ENCODE measurements at places on chromosomes 2 and 18.
A peak's percentile ranks its signal among the peaks of the same experiment; 100 is the strongest.

GRCh38 chr2:98839292-98839691 lies 96.7 kb downstream of the CRACDL start:
- no peak overlapping the region for H3K27ac ChIP-seq
- peaks cover 7% of the 10 kb centered on the region for H3K27me3 ChIP-seq
- H3K36me3 ChIP-seq = peaks cover 2% of the 10 kb centered on the region
- peaks cover 18% of the 10 kb centered on the region for H3K4me1 ChIP-seq

DNA sequence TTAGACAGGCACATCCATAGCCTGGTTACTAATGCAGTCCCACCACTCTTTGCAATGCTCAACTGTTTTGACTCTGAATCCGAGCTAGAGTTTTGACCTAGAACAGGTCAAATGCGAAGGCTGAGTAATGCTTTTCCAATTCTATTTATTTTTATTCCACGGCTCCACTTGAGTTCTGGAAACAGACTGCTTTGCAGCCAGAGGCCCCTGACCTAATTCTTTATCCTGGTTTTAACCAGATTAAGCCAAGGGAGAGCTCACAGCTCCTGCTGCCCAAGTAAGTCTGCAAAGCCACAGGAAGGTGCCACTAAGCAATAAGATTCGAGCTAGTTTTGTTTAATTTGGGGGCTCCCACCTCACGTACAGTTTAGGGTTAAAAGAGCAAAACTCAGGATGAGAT lies 51.4 kb downstream of the MREG start:
- H3K36me3 ChIP-seq = peaks cover 7% of the 10 kb centered on the region
- no peak overlapping the region for H3K27ac ChIP-seq
- DNase-seq = no peak
- peaks cover 14% of the 10 kb centered on the region for H3K4me1 ChIP-seq
- H3K4me3 ChIP-seq = no peak overlapping the region
- H3K27me3 ChIP-seq = no peaks in the 10 kb centered on the region

DNA sequence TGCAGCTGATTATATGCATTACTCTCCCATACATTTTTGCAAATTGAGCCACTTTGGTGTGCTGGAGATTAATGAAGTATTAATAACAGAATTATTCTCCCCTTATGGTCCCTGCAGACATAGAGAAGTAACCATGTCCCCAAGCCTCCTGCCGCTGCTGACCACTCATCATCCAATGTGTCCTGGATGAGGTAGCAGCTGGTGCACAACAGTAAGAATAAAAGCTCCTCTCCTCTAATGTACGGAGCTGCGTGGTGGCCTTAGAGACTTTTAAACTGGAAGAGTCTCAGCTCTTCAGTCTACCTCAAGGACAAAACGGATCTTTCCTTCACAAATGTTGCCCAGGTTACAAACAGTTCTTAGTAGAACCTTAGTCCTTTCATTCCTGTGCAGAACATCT lies 37.7 kb downstream of the TPO start:
- H3K27ac ChIP-seq = no peak overlapping the region
- no peak for DNase-seq
- no peaks in the 10 kb centered on the region for H3K36me3 ChIP-seq
- no peak overlapping the region for H3K4me3 ChIP-seq

DNA sequence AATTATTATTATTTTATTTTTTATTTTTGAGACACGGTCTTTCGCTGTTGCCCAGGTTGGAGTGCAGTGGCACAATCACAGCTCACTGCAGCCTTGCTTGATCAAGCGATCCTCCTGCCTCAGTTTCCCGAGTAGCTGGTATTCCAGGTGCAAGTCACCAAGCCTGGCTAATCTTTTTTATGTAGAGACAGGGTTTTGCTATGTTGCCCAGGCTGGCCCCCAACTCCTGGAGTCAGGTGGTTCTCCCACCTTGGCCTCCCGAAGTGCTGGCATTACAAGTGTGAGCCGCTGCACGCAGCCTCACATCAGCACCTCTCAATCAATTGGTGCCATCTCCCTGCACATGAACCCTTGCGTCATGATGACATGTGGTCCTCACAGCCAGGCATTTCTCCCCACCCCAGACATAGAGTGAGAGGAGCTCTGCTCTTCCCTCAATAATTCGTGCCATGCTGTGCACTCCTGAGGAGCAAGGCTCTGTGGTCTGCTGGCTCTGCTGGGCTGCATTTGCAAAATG lies 5.9 kb downstream of the INPP5D start:
- DNase-seq = no peak
- no peak overlapping the region for H3K4me3 ChIP-seq
- H3K36me3 ChIP-seq = peaks cover 4% of the 10 kb centered on the region
- no peaks in the 10 kb centered on the region for H3K27me3 ChIP-seq
- H3K27ac ChIP-seq = peak overlapping the region; percentile 77

DNA sequence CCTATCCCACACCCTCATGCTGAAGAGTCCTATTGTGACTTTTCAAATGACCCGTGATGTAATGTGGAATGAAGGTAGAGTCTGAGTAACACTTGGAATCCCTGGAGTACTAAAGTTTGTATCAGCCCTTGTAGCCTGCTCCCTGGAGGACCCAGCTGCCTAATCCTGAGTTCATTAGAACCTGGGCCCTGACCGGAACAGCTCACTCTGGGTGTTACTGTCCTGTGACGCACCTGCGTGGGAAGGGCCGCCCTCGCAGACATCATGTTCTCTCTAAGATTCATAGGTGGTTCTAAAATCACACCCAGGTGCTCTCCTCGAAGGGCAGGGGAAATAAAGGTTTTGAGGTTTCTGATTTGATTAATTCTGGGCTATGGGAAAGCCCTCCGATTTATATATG lies 62.3 kb downstream of the NCK2 start:
- peaks cover 70% of the 10 kb centered on the region for H3K4me1 ChIP-seq
- peaks cover 3% of the 10 kb centered on the region for H3K36me3 ChIP-seq
- DNase-seq = no peak
- peak overlapping the region; percentile 92 for H3K27ac ChIP-seq
- no peaks in the 10 kb centered on the region for H3K27me3 ChIP-seq

GRCh38 chr2:3469486-3469885 lies 49.8 kb downstream of the ADI1 start:
- no peak overlapping the region for H3K27ac ChIP-seq
- H3K4me3 ChIP-seq = no peak overlapping the region
- DNase-seq = no peak
- H3K27me3 ChIP-seq = no peaks in the 10 kb centered on the region
- H3K4me1 ChIP-seq = peaks cover 8% of the 10 kb centered on the region
- H3K36me3 ChIP-seq = peaks cover 6% of the 10 kb centered on the region

DNA sequence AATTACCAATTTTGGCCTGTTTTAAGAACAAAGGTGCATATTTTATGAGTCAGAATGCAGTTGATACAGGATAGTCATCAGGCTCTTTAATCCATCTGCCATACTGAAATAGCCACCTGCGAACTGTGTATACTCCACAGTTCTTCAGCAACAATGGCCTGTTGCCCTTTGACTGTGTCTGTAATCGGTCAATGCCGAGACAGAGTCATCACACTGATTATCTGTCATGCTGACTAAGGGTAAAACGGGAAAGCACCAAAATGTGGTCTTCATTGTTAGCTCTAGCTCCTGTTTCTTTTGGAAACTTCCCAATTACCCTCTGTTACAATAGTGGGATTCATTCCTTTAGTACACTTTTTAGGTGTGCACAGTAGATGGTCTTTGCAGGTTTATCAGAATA lies 871.7 kb downstream of the DPP10 start:
- H3K27ac ChIP-seq = no peak overlapping the region
- no peak overlapping the region for H3K4me3 ChIP-seq
- no peaks in the 10 kb centered on the region for H3K36me3 ChIP-seq
- no peaks in the 10 kb centered on the region for H3K27me3 ChIP-seq

GRCh38 chr2:208042450-208042849 lies 17.1 kb upstream of the PLEKHM3 start:
- peaks cover 6% of the 10 kb centered on the region for H3K4me1 ChIP-seq
- H3K27me3 ChIP-seq = peaks cover 21% of the 10 kb centered on the region
- no peak for DNase-seq
- no peak overlapping the region for H3K27ac ChIP-seq
- H3K36me3 ChIP-seq = peaks cover 3% of the 10 kb centered on the region

- no peak overlapping the region for H3K27ac ChIP-seq
- H3K4me1 ChIP-seq = peaks cover 20% of the 10 kb centered on the region
- no peak overlapping the region for H3K4me3 ChIP-seq
- H3K36me3 ChIP-seq = no peaks in the 10 kb centered on the region
These were observed 145.3 kb upstream of the ALKAL2 start for GRCh38 chr2:433216-433615.

GRCh38 chr2:238700506-238701340 lies 147.2 kb upstream of the TWIST2 start:
- H3K36me3 ChIP-seq = no peaks in the 10 kb centered on the region
- peaks cover 4% of the 10 kb centered on the region for H3K4me1 ChIP-seq

DNA sequence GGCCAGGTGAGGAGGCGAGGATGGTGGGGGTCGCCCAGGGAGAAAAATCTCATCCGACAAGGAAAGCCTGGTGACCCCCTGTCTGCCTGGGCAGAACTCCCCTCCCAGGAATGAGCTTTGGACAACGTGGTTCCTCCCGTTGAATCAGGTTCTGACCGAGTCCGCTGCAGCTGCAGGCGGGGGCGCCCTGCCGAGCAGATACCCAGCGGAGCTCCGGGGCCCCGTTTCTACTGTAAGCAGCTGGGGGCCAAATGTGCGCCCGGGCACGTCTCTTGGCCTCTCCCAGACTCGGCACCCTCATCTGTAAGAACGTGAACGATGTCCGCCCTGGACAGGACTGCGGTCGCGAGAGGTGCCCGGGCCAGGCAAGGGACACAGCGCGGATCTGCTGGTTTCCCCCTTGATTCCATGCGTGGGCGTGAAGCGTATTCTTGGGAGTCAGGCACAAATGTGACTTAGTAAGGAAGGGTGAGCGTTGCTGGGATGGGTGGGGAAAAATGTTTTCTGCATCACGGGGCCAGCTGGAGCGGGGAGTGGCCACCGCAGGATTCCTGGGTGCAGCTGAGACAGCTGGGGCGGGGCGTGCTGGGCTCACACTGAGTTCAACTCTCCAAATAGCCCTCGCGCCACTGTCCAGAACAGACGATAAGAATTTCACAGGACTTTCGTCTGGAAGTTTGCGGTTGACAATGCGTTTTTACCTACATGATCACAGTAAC lies 20.2 kb upstream of the TUBB6 start:
- peaks cover 6% of the 10 kb centered on the region for H3K36me3 ChIP-seq
- H3K27ac ChIP-seq = no peak overlapping the region
- H3K4me1 ChIP-seq = peaks cover 5% of the 10 kb centered on the region
- DNase-seq = no peak

GRCh38 chr18:34991152-34991551 lies 50.1 kb upstream of the MAPRE2 start:
- no peak for DNase-seq
- H3K36me3 ChIP-seq = no peaks in the 10 kb centered on the region
- no peaks in the 10 kb centered on the region for H3K4me1 ChIP-seq
- H3K27ac ChIP-seq = no peak overlapping the region
- H3K4me3 ChIP-seq = no peak overlapping the region

- no peaks in the 10 kb centered on the region for H3K27me3 ChIP-seq
- H3K4me1 ChIP-seq = peaks cover 3% of the 10 kb centered on the region
- DNase-seq = no peak
- H3K27ac ChIP-seq = peak overlapping the region; percentile 63
These were observed 27.2 kb downstream of the SIGLEC15 start for GRCh38 chr18:45852631-45853030.

GRCh38 chr2:120307482-120307881 lies 38.5 kb upstream of the INHBB start:
- no peak overlapping the region for H3K27ac ChIP-seq
- H3K36me3 ChIP-seq = peaks cover 13% of the 10 kb centered on the region
- DNase-seq = no peak
